ENCODE measurements at places on chromosomes 5 and 9.

- DNase-seq: no peak
Observed at GRCh38 chr5:167966979-167967378, 324.5 kb upstream of the WWC1 start.

- DNase-seq: no peak
Observed at GRCh38 chr9:31807574-31808256, 576.7 kb upstream of the ACO1 start.

DNA sequence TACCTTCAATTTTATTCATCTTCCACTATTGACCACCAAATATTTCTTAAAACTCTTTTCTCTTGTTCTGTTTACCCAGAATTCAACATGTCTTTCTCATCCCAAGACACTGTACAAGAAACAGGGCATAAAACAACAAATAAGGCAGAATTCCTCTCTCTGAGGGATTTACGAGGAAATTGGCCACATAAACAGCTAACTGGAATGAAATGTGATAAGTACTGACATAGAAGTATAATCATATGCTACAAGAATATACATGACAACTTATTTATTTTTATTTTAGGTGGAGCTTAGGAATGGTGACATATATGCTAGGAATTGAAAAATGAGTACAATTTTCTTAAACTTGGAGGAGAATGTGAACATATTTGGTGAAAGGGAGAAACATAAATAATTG lies 48.8 kb upstream of the FBN2 start:
- DNase-seq: no peak

DNA sequence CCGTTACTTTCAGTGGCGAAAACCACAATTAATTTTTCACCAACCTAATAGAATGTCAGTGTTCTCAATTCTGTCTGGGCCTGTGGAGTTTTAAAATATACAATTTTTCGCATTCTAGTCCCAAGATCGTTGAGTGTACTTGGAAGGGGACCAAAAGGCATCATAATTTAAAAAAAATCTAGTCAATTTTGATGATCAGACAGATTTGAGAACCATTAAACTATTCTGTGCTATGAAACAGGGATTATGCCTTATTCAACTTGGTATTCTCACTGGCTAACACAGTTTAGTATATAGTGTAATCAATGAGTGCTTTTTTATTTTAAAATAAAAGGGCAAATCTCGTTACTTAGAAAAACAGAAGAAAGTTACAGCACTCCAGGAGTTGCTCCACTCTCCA lies 61.5 kb upstream of the TNFSF15 start:
- DNase-seq: no peak

DNA sequence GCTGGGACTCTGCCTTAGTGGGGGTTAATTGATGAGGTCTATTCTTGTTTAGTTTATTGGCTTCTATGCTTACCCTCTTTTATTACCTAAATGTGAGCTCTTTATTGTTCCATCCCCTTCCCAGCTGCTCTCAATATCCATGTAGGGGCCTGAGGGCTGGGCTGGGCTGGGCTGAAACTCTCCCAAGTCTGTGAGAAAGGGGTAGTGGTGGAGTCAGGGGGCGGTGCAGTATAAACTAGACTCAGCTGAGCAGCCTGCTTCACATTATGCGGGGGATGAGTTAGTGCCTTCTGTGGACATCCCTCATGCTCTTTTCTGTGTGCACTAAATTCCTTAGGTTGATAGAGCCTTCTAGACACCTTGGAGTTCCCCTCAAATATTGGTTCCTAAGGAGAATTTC lies 451.8 kb upstream of the PTGER4 start:
- no peak for DNase-seq

DNA sequence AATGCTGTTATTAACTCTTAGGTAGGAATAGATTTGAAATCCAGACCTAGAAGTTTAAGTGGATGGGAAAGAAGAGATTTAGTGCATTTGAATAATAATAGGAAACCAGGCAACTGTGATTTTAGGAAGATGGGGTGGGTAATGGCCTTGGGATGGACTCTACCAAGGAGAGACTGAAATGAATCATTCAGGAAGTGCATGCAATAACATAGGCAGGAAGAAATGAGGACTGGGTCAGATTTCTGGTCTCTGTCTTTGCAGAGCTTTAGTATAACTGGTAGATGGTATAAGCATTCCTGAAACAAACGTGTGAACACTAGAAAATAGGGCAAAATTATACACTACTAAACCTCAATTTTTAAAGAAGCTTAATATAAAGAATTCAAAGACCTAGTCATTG lies 274.4 kb upstream of the CLINT1 start:
- no peak for DNase-seq

- peak; percentile 74 for DNase-seq
Observed at GRCh38 chr5:111550282-111551020, 38.1 kb upstream of the STARD4 start.

DNA sequence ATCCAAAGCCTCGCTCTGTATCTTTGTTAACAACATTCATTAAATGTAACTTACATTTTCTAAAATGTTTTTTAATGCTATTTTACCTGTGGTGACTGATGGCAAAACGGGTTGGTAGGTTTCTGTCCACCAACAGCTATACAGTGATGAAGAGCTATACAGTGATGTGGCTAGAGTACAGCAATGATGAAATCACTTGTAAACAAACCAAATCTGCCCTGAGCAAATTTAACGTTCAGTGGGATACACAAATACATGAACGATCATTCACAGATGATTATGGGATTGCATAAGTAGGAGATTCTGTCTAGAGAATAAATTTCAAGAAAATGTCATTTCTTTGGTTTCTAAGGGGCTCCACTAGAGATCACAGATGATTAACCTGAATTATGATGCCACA lies 132.7 kb downstream of the MPDZ start:
- no peak for DNase-seq

DNA sequence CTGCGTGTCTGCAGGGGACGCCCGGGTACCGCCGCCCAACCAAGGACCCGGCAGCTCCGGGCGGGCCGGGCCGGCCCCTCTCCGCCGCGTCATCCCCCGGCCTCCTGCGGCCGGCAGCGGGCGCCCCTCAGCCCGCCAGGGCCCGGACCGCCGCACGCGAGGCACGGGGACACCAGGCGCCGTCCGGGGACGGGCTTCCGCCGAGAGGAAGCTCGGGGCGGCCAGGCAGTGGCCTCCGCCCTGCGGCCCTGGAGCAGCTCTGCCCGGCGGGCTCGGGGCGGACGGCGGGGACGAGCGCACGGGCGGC lies 373 bp downstream of the FBXW5 start:
- DNase-seq: no peak

- DNase-seq: no peak
Observed at GRCh38 chr9:87479801-87480201, 17.9 kb upstream of the DAPK1 start.

DNA sequence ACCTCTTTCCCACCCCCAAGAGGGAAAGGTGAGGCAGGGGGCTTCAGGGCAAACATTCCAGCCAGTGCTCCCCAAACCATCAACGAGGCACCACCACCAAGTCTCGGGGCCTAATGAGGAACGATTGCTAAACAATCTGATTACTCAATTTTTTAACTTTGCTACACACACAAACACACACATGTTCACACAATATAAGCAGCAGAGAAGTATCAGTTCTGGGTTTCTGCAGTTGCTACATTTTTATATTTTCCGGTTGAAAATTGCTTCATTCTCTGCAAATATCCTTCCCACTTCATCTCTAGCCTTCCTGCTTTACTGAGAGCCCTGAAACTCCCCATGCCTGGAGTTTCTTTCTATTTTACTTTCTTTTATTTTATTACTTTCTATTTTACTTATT lies 60.2 kb downstream of the FEM1C start:
- no peak for DNase-seq

DNA sequence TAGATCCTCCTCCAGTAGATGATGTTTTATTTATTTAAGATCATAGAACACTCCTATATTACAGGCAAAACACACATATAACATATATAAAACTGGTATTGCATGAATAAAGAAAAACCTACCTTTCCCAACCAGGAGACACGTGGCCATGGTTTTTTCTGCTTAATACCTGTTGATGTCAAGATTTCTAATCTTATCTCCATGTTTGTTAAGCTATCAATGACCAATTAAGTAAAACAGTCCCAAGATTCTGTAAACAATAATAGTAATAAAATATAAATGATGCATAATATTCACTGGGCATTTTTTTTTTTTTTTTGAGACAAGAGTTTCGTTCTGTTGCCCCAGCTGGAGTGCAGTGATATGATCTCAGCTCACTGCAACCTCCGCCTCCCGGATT lies 1.7 kb downstream of the CPLANE1 start:
- DNase-seq: no peak

DNA sequence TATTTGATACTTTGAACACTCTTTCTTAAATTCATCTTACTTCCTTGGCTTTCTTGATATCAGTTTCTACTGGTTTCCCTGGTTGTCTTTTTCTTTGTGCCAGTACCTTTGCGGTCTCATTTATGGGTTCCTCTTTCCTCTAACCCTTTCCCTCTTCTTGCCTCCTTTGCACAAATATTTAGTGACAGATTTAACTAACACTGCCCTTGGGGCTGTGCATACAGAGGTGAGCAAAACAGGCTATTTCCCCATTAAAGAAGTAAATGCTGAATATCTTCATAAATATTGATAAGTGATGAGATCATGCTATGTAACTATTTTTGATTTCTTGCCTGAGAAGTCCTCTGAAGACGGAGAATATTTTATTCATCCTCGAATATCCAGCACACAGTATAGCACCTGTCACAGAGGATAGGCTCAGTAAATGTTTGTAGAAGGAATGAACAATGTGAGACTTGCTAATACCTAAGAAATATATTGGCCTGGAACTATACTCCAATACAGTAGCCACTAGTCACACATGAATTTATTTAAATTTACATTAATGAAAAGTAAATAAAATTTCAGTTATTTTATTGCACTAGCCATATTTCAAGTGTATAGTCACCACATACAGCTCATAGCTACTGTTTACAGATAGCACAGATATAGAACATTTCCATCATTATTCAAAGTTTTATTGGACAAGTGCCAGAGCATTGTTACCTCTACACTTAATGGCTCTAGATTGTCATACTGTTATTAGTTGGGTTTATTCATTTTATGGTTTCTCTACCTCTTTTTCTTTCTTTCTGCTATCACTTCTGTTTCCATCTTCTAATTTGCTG lies 90.4 kb downstream of the RIC1 start:
- no peak for DNase-seq

DNA sequence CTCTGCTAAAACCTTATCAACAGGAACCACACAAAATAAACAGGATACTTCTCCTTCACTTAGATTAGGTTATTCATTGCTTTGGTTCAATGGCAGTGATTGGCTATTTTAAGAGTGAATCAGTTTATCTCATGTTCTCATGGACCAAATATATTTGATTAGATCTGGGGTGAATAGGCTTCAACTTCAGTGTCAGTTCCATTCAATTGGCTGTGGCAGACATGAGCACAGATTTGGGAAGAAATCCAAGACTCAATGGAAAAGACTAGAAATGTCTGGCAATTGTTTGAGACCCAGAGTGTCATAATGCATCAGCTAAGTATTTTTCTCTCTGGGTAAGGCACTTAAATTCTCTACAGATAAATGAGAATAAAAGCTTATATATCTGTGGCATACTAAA lies 37.1 kb downstream of the CDH18 start:
- no peak for DNase-seq

DNA sequence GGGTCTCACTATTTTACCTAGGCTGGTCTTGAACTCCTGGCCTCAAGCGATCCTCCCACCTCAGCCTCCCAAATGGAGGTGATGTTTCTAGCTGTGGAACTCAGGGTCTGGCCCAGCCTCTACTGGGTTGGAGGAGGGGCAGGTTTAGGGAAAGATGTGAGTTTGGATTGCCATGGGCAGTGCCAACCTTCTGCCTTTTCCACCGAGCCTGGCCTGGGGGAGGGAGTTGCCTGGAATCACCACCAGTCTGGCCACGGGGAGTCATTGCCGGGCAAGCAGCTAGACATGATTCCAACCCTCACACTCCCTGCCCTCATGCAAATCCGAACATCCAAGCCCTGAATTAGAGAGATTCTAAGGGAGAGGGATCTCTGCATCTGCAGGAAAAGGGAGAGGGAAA lies 21.0 kb upstream of the VDAC1 start:
- DNase-seq: no peak

DNA sequence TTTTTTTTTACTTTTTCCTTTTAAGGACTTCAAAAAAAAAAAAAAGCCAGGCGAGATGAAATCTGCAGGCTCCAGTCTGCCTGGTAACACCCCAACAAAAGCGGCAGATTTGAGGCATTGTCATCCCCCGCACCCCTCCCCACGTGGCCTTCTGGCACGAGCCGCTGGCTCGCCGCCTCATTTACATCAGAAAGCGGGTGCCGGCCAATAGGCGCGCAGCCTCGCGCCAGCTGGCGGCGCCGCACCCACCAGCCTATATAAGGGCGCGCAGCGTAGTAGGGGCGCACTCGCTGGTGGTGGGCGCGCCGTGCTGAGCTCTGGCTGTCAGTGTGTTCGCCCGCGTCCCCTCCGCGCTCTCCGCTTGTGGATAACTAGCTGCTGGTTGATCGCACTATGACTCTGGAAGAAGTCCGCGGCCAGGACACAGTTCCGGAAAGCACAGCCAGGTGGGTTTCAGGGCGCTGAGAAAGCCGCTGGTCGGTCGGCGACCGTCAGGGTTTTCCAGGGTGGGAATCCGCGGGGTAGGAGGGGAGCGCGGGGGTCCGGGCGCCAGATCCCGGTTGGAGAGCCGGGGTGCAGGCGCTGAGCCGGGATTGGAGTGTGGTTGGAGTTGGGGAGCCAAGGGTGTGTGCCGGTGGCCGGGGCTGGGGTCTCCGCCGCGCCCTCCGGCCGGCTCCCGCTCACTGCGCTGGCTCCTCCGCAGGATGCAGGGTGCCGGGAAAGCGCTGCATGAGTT lies at the start of gene GADD45G:
TSS of gene GADD45G (plus strand) at position 284 of the 736 bp plus-strand sequence. CDS start at position 394, 110 bp downstream.
- peak; percentile 97 for DNase-seq

GRCh38 chr9:99509065-99509745 lies 287.1 kb downstream of the SEC61B start:
- DNase-seq: no peak

DNA sequence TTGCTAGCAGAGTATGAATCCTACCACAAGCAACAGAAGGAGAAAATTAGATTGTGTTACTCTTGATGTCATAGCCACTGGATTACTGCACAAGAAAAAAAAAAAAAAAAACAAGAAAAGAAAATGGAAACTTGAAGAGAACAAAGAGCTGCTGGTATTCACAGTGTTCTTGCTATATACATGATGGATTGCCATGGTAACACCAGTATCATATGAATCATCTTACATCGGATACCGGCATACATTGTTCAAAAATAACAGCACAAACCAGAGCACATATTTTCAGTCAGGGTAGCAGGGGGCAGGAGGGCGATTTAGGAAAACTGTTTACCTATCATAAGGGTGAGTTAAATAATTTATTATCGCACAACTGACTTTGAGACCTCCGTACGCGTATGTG lies 472.9 kb downstream of the PDE4D start:
- DNase-seq: no peak

DNA sequence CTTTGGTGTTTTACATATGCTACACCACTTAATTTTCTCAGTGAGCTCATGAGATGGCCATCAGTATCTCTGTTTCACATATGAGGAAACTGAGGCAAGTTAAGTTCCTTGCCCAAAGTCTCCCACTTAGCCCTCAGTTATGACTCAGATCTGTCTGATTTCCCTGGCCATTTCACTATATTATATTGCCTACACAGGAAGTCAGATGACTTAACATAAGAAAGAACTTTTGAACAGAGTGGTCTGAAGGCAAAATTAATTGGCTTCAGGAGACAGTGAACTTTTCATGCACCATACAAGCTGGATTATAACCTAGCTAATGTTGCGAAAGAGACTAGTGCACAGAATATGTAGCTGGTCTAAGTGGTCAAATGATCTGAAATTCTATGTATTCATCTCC lies 221.6 kb downstream of the NFIB start:
- no peak for DNase-seq
